ENCODE measurements at places on chromosomes 12 and 14. TPM values are rescaled to one million over a fixed set of nuclear protein-coding genes. Genes with fewer than 3 reads are reported as not detected.

- peak; percentile 8 for DNase-seq
Observed at GRCh38 chr14:44029933-44030332, 477.1 kb downstream of the FSCB start.

The KCNA1 gene
- 0.41 TPM for total RNA-seq

DNA sequence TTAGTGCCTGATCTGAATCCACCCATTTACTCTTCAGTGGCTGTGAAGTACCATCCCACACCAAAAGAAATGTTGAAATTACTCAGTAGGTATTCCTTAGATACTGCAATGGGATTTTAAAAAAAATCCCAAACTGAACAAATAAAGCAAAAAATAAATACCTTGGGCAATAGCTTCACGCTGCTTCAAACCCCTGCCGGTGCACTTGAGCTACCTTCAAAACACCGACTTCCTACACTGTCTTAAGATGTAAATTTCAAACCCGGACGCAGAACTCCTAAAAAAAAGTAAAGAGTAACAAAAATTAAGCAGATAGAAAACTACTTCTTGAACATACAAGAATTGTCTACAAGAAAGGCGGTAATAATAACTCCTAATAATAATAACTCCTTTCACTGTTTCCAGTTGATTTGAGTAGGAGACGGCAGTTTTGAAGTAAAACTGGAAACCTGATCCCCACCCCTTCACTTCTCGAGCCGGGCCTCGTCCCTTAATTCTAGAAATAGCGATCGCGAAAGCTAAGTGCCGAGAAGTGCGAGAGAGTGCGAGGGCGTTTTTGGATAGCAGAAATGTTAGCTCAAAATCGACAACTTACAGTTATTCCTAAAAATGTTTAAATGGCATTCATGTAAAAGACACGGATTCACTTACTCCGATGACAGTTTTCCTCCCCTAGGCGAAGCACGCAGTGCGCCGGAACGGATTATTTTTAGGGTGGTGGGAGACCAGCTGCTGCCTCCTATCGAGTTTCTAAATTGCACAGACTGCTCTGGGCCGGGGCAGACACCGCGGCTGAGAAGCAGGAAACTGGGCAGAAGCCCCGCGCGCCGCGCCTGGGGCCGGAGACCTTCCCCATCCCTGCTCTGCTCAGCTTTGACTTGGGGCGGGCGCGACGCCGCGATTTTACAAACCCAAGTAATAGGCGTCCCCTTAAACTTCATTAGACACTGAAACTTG lies at the start of gene ABCC9:
TSS of gene ABCC9 (minus strand) at position 878 of the 957 bp plus-strand sequence. CDS start 4,752 bp downstream, outside the sequence.
- peak; percentile 59 for DNase-seq

DNA sequence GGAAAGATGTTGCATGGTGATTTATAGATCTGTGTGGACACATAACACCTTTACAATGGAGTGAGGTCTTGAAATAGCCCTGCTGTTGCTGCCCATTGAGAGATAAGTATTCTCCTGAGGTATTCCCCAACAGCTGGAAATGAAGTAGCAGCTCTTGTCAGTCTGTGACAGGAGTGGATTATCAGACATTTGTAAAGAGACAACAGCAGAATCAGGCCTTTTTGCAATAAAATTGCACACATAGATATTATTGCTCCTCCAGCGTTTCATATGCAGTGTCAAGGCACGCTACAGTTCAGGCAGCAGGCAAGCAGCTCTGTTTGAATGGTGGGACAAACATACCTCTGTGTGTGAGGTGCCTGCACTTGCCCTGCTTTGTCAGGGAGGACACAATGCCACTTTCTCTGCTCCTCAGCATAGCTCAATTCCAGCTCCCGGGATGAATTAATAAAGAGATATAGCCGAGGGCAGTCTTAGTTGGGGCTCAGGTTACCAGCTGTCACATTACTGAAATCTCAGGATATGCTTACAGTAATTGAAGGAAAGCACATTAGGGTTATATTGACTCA lies 49.4 kb downstream of the BICD1 start:
- no peak for DNase-seq

DNA sequence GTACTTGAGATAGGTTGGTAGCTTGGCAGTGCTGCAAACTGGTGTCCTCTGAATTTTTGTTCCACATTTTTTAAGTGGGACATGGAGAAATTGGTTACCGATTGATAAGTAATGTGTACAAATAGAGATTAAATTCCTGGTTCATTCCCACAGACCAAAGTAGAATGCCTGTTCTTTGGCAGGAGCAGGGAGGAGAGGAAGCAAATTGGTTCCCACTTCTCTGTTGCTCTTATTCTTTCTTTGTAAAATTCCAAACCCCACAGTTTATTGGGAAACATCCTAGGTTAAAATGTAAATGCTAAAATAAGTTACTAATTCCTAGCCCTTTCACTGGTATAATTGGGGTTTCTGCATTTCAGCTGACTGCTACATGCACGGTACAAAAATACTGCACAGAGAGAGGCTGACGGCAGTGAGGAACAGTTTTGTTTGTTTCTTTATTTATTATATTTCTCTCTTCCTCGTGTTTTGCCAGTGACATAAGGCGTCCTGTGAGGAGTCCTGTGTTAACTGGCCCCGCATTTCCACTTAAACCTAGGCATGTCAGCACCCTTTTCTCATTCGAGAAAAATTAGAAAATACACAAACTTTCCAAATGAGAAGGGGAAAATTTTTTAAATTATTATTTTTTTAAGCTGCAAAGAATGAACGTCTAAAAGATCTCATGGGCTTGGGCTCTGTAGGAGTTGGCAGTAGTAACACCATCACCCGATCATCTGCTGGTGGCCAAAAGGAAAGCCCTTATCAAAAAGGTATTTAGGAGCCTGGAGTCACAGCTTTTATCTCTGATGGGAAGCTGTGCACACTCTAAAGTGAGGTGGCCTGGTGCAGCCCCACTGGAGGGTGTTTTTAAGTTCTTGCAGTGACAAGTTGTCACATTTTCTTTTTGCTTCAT lies 25.4 kb upstream of the BCL7A start:
- DNase-seq: peak; percentile 18

The CBLN3 gene
- total RNA-seq: 5.9 TPM

The DDHD1 gene
- 47.8 TPM for total RNA-seq

DNA sequence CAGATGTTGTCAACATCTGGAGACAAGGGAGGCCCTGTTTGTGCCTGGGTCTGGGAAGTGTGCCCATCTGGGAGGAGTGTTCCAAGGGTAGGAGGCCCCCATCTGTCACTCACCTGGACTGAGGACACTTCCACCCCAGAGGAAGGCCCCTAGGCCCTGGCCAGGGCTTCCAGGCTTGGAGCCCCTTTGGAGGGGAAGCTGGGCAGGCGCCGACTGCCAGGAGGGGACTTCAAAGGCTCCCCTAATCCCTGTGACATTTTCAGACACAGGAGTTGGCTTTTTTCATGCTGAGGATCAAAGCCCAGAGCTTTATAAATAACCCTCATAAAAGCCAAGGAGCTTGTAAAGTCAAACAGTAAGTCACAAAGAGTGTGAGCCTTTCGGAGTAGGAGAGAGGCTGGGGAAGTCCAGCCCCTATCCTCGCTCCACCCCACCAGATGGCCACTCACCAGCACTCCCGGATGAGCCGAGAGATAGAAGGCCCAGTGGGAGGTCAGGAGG lies 17.6 kb upstream of the FAM222A start:
- no peak for DNase-seq

The SLC4A8 gene
- 4.7 TPM for total RNA-seq

GRCh38 chr14:27672047-27672446 lies 1074.2 kb upstream of the NOVA1 start:
- DNase-seq: no peak

DNA sequence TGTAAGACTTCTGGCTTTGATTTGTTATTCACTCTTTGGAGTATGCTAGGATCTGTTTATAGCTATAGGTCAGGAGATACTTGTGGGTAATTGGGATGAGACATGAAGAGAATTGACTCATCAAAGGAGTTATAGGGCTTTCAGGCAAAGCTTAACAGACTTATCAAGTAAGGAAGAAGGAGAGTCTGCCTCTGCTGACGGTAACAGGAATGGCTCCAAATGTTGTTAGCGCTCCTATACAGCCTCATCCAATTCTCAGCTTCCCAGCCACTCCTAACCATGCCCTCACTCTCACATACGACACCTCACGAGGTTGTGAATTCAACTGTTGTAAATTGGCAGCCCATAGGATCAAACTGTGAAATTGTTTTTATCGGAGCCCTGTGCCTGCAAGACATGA lies 140.5 kb downstream of the KCNA5 start:
- no peak for DNase-seq

DNA sequence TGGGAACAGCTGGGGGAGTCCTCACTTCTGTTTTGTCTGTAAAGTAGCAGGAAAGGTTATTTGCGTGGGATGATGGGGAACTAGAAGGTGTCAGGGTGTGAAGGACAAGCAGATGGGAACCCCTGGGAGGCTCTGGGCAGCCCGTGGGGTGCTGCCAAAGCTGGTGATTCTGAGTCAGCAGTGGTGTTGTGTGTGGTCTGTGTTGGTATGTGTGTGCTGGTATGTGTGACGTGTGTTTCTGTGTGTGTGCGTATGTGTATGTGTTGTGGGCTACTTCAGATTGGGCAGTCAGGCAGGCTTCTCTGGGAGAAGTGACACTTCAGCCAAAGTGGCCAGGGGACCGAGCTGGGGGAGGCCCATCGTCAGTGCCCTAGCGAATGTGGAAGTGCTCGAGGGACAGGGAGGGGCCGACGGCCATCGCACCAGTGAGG lies 15.3 kb upstream of the BDKRB2 start:
- DNase-seq: peak; percentile 47

DNA sequence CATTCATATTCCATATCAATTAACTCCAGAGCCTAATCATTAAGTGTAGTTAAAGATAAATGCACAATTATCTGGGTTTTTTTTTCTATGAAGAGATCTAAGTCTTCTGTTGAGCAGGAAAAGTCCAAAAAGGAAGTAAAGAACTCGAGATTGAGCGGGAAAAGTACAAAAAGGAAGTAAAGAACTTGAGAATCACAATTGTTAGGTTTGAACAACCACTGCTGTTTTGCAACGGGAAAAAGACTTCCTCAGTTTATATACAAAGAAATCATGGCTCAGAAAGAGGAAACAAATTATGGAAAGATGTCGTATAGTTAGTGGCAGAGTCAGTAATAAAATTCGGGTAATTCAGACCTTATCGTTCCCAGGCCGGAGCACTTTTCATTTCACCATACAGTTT lies 63.3 kb downstream of the PPP1R12A start:
- DNase-seq: no peak

DNA sequence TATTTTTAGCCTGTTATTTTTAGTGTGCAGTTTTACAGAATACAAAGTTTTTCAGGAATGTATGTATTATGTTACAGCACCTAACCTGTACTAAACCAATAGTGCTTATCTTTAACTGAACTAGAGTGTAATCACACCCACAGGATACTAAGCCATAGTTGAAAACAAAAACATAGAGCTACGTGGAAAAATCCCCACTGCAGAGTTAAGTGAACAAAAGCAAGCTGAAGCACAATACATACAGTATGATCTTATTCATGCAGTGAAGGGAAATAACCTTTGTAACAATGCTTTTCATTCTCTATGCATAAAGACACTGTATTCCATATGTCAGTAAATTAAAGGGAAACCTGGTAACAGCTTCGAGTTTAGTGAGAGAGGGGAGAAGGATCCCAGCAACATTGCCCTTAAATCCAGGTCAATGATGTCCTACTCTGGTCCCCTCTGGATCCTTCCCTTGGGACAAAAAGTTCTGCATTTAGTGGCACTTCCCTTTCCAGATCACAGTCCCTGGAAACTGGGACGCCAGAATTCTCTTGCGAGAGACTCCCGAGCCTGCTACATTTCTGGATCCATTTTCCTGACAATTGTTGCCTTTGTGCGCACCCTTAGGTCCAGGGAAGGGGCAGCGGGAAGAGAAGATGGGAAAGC lies 121.3 kb upstream of the CCND2 start:
- DNase-seq: no peak

The SNAPC1 gene
- total RNA-seq: 22.9 TPM

DNA sequence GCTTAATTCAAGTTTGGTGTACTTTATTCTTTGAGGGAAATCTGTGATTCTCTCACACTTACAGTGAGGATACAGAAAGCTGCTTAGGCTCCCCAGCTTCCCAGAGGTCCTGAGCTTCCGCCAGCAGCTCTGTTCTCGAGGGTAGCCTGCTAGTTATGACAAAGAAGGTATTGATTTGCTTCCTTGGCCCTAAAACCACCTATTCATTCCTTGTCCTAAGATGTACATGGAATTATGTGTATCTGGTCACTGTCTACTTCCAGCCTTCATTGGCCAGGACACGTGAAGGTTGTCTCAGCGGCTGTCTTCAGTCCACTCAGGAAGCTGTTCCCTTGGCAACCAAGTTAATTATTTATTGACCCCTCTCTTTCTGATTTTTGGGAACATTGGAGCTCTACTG lies 55.7 kb downstream of the GALNT8 start:
- DNase-seq: no peak

The FGF6 gene
- not detected for total RNA-seq

The RIPK3 gene
- 3.0 TPM for total RNA-seq

GRCh38 chr14:65170318-65170717 lies 68.0 kb upstream of the MAX start:
- DNase-seq: no peak

- DNase-seq: peak; percentile 70
Observed at GRCh38 chr12:62250671-62251608, 9.3 kb upstream of the USP15 start.
